ENCODE measurements at places on chromosomes 5 and 9. TPM values are rescaled to one million over a fixed set of nuclear protein-coding genes. Genes with fewer than 3 reads are reported as not detected.

Gene ERAP2
- total RNA-seq: 0.08 TPM

Gene IL33
- 0.31 TPM for total RNA-seq

Gene C9
- total RNA-seq: not detected

Gene FOXI1
- total RNA-seq: 2.2 TPM

GRCh38 chr9:3648722-3649246 is 123.0 kb upstream of the RFX3 start:
- no peak for DNase-seq

All from endothelial cell (in vitro differentiated cells).